ENCODE measurements at places on chromosomes 5 and 9.

GRCh38 chr5:151085517-151086041, 4.7 kb upstream of the TNIP1 start:
- peak; percentile 82 for DNase-seq

GRCh38 chr9:27165670-27166069, 56.6 kb downstream of the TEK start:
- no peak for DNase-seq

DNA sequence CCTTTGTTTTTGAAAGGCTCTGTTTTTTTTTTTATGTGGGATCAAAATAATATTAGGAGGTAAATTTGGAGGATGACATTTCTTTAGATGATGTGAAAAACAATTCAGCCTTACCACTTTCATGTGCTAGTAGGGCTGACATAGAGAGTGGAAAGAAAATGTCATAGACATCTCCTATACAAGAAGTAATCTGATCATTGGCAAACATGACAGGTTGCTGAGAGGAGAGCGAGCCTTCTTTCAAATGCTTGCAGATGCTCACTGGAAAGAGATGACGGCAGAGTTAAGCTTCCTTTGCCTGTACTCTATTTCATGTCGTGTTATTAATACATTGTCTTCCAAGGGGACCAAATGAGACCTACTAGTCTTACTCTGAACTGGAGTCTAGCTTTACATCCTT, 160.1 kb upstream of the DAP start:
- no peak for DNase-seq

DNA sequence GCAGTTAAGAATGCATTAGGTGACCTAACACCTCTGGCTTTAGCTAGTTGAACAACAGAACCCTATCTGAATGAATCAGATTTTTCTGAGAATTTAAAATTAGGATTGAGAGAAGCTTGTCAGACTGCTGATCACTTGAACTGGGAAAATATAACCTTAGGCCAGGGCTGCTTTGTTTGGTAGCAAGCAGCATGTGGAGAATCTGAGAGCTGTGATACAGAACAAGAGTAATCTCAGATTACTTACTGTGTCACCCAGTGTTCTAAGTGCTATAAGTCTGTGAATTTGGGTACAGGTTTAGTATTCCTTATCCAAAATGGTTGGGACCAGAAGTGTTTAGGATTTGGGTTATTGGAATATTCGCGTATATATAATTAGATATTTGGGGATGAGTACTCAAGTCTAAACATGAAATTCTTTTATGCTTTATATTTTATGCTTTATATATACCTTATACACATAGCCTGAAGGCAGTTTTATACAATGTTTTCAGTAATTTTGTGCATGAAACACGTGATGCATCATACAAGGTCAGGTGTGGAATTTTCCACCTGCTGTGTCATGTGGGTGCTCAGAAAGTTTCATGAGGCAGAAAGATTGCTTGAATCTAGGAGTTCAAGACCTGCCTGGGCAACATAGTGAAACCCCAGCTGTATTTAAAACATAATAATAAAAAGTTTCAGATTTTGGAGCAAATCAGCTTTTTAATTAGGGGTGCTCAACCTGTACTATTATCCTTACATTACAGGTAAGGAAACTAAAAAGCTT, 8.3 kb upstream of the CHD1 start:
- DNase-seq: no peak

GRCh38 chr9:126886034-126886822, 25.8 kb downstream of the ZBTB34 start:
- no peak for DNase-seq

- no peak for DNase-seq
These were observed 47.3 kb downstream of the JADE2 start for GRCh38 chr5:134572811-134573210.
